ENCODE measurements at places on chromosomes 1 and 21.

- no peak for DNase-seq
Measured at GRCh38 chr1:179017383-179018326, 8.0 kb upstream of the FAM20B start.

DNA sequence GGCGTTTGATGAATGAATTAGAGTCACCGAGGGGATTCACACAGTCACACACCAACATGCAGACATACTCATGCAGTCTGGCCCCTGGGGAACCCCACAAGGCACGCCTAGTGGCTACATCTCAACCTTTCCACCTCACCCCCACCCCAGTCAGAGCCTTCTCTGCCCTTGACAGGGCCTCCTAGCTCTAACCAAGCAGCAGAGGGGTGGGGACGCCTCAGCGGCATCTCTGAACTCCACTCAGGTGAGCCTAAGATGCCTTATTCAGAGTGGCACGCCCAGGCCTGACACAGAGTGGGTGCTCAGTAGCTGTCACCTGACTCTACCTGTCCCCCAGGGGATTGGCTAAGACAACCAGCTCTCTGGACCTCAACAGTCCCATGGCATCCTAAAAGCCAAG, 3.7 kb upstream of the SDC3 start:
- DNase-seq, result peak; percentile 34

DNA sequence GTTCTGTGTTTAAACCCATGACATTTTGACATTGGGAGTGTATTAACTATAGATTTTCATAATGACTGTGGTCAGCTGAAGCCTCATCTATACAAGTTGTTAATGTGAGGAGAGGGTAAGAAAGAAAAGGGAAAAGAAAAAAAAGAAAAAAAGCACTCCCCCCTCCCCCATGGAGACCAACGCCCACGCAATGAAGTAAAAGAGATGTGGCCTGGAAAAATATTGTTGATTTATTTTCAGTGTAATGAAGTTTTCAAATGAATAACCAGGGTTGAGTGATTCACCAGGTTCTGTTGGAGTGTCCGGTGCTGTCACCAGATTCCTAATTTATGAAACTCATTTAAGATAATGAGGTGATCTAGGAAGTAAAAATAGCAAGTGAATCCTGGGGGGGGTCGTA, 4.7 kb downstream of the RNF220 start:
- DNase-seq, result no peak

GRCh38 chr1:208808301-208808700, 564.1 kb upstream of the PLXNA2 start:
- no peak for DNase-seq

DNA sequence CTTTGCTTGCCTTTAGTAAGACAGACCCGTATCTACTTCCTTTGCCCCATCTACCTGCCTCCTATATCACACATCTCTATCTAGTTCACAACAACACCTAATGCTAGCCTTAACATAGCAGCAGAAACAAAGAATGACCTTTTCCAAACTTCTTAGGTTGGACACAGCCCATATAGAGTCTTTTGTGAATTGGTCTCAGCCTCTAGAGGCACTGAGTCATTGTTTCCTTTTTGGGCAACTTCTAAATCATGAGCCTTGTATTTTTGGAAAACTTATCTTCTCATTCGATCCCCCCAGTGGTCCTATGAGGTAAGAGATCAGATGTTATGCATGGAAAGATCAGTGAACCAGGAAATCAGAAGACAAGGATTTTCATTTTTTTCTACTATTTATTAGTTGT, 679.4 kb upstream of the USP24 start:
- no peak for DNase-seq

DNA sequence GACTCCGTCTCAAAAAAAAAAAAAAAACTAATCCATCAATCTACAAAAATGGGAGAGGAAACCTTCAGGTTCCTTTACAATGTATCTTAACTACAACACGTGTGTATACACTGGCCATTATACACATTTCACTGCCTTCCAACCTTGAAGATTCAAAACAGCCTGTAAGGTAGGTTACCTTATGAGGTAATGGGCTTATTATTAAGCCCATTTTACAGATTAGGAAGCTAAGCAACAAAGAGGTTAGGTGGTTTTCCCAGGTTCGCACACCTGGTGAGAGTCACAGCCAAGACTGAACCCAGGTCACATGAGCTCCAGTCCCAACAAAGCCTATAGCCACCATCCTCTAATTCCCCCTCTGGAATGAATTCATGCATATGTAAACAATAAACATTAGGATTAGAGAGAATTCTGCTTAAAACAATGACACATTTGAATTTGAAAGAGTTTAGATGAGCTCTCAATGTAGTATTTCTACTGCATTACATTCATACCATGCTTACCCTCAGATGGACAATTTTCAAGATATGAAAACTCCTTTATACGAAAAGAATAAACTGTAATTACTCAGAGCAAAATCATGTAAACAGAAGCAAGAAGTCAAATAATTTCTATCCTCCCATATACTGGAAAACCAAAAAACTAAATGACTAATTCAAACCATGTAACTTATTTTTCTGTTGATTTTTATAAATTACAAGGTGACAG, 54.8 kb downstream of the EIF4G3 start:
- DNase-seq, result no peak

DNA sequence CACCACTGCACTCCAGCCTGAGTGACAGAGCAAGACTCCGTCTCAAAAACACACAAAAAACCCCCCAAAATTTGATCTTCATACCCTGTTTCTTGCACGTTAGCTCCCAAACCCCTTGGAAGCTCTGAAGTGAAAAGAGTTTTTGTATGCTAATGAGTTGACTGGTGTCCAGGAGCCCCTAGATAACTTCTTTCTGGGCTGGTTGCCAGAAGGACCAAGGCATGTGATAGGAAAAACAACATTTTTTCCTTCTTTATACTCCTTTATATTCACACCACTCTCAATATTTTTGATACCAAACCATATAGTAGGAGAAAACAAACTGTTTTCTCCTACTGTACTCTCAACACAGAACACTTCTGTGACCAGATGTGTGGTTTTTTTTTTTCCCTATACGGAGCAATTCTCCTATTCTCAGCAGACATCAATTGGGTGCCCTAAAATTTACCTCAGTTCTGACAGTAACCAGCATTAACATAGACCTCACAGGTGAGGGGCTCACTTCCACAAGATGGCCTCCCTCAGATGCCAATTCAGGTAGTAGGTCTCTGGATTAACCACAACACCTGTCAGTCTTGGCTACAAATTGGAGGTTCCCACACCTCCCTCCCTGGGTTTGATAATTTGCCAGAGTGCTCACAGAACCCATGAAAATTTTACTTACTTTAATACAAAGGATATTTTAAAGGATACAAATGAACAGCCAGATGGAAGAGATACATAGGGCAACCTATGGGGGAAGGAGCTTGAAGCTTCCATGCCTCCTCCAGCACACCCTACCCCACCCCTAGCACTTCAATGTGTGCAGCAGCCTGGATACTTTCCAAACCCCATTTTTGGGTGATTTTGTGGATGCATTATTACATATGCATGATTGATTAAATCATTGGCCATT, 25.6 kb downstream of the ZYG11B start:
- DNase-seq, result no peak

DNA sequence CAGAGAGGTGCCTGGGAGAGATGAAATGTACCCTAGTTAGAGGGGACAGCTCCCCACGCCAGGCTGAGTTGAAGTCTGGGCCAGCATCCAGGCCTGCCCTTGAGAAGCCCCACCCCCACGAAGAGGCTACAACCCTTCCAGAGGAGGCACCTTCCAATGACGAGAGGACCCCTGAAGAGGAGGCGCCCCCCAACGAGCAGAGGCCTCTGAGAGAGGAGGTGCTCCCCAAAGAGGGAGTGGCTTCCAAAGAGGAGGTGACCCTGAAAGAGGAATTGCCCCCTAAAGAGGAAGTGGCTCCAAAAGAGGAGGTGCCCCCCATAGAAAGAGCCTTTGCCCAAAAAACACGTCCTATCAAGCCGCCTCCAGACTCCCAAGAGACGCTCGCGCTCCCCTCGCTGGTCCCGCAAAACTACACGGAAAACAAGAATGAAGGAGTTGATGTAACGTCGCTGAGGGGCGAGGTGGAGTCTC, 3.1 kb downstream of the EVA1B start:
- no peak for DNase-seq

GRCh38 chr1:172883387-172883791, 167.4 kb downstream of the TNFSF18 start:
- DNase-seq, result no peak

DNA sequence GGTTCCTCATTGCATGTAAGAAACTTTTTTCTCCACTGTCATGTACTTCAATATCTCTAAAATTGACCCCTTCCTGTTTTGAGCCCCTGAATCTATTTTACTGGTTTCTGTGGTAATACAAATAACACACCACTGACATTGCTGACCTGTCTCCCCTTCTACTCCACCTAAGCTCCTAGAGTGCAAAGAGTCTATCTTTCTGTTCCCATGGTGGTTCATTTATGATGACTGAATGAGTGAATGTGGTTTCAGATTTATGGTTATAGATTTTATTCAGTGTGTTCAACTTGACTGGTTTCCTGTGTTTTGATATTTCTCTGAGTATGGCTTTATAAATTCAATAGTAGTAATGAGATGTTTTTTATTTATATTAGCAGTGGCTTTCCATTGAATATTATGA, 127.7 kb downstream of the MAGI3 start:
- DNase-seq, result no peak

- DNase-seq, result no peak
Measured at GRCh38 chr21:45160198-45160597, 85.8 kb downstream of the ADARB1 start.

DNA sequence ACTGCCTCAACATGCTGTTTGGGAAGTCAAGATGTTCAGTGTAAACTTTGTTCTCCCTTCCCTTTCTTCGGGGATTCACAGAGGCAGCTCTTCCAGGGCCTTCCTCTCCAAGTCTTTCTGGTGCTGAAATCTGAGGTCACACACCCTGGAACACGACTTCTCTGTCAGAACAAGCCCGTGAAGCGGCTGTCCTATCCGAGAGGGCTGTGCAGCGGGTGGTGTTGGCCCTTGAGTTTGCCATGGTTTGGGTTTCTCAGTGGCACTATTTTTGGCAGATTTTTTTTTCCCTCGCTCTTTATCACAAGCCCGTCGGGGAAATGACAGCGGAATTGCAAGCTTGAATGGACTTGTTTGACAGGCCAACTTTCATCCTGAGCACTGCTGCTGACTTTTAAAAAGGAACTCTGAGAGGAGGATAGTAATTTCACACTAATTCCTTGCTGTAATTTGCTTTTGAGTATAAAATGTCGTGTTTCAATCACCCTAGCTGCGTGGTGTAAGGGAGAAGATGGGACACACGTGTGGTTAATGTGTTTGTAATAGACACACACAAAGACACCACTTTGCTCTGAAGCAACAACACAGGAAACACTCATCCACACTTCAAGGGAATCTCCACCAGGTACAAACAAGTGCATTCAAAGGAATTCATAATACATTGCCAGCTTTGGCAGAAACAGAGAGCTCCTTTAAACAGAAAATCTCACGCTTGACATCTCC, 60.1 kb upstream of the TARBP1 start:
- DNase-seq, result no peak

GRCh38 chr21:37166733-37167132, 93.7 kb downstream of the TTC3 start:
- no peak for DNase-seq

- no peak for DNase-seq
Measured at GRCh38 chr1:75115654-75116053, 18.5 kb upstream of the LHX8 start.

- no peak for DNase-seq
Measured at GRCh38 chr1:104294259-104294658, 544.6 kb downstream of the AMY1C start.

DNA sequence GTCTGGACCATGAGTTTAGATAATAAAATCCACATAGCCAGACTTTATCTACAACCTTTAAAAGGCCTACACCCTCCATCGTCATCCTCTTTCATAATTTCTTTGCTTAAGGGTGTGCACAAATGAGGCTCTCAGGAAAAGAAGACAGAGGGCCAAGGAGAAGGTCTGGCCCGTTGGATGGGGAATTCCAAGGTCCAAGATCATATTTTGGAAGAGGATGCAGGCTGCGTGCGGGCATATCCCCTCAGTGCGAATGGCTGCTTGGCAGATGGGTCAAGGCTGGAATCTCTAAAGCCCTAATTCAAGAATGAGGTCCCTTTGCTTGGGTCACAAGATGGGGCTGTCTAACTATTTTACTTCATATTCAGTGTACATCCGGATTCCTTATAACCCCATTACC, 782.2 kb upstream of the NCAM2 start:
- DNase-seq, result no peak

DNA sequence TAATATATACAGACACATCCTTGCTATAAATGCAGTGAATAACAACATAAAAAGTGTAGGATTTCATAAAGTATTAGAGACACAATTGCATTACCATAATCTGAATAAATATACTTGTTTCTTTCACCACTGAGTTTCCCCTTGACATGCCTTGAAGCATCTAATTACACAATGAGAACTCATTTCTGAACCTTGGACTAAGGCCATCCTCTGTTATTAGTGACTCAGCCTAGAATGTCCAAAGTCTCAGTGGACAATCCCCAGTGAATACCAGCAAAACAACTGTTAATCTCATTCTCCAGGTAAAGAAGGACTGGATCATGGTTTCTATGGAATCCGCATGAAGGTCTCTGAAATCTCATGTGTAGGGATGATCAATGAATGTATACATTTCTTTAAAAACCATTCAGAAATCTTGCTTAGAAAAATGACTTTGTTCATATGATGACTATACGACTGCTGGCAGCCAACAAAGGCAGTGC, at the start of gene OR2L5:
Gene OR2L5 (plus strand): TSS at position 432 of the 482 bp plus-strand sequence. CDS start 8,288 bp downstream, outside the sequence.
- DNase-seq, result no peak

DNA sequence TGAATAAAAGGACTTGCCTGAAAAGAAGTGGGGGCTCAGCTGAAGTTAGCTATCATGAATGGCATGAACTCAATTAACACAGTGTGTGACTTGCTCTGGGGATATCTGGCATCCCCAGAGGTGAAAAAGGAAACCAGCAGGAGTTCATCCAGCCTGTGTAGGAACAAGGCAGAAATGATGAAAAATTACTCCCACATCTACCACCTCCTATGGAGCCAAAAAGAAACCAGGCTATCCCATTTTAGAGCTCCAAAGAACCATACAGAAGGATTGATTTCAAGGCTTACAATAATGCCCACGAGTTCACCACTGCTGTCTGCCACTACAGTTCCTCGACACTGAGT, 25.3 kb downstream of the TP53BP2 start:
- DNase-seq, result no peak

DNA sequence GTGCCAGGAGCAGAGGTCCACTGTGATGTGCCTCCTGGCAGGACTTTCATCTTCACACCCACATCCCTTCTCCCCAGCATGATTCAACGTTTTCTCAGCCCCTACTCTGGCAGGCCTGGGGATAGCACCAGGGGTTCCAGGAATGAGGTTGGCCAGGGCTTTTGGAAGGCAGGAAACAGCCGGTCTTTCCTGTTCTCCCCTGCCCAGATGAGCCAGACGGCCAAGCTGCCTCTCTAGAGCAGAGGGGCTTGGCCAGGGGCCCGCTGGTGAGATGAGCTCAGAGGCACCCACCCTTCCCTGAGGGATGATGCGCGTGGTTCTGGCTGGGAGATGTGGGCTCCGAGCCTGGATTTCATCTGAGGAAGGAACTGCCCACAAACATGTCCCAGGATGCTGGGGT, 4.3 kb upstream of the MFAP2 start:
- DNase-seq, result peak; percentile 91

GRCh38 chr1:2587860-2588571, 1.4 kb downstream of the PRXL2B start:
- DNase-seq, result no peak

All from RWPE2 (cell line).